Stimulated activated CD4-positive, alpha-beta T cell treated with anti-CD3 and anti-CD28 coated beads, Interleukin-2, amount 100 ng/mL, for 24 hours (primary cell): ENCODE measurements at places on chromosomes 6 and 20.

DNA sequence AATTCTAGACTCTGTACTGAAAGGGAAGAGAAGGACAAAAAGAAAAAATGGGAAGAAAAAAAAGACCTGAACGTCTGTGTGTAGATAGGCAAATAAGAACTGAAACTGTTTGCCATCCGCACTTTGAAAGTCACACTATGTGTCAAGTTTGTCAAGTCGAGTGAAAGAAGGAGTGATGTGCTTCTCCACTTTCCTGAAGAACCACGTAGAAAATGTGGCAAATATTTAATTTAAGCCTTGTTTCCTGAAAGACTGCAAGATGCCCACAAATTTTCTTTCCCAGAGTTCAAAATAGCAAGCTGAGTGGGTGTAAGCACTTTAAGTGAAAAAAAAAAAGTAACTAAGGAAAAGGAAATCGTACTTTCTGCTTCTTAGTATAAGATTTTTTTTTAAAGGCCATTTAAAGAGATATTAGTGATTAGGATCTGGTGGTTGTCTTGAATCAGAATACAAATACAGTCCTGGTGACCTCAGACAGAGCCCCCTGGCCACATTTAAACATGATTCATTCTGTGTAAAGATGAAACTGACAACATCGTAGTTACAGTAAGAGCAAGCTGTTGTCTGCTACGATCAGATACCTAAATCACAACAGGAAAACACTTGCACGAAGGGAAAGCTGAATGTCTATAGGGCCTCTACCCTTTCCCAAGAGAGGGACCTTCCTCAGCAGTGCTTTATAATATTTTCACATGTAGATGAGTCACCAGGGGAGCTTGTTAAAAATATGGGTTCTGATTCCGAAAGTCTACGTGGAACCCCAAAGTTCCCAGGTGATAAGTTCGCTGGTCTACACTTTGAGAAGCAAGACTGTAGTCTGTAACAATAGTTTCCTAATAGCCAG is 102.3 kb downstream of the HIVEP2 start:
- DNase-seq = peak; percentile 57

GRCh38 chr6:131250936-131251335 is 115.7 kb downstream of the AKAP7 start:
- no peak for DNase-seq

GRCh38 chr6:69868961-69869360 is 2.6 kb downstream of the COL19A1 start:
- DNase-seq = no peak

DNA sequence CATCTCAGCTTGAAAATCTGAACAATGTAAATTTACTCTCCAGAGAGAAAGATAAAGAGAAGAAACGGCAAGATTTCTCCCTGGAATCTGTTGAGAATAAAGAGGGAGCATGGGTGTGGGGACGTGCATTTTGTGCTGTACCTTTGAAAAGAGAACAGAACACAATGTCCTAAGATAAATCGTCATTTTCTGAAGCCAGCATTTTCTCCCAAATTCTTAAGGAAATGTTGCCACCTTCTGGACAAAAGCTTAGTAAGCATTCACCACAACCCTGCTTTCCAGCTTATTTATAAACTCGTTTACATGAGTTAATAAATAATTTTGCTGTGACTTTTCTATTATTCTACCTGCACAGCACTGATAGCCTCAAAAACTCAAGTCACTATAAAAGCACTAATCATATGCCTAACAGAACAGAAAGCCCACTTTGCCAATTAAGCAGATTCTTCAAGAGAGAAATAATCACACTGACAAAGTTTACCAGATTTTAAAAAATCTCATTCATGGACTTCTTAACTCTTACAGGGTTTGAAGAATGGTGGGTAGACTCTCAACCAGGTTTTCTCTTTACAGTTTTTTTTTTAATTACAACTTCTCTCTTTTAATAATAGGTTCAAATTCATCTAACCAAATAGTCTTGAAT is 155.8 kb downstream of the MBOAT1 start:
- no peak for DNase-seq

DNA sequence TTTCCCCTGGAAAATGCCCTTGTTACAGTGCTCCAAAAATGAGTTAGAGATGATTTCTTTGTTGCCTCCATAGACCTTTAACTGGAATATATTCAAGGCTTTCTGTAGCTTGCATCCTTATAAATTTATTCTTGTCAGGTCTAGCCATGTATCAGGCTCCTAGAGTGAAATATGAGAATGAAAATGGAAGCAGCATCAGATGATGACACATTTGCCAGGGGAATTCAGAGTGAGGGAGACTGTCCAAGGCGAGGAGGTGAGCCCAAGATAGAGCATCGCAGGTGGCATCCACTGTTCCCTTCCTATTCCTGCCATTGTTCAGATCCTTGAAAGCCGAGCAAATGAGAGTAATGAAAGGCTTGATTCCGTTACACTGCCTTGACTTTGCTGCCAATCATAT is 386.8 kb downstream of the SAMD5 start:
- no peak for DNase-seq

GRCh38 chr6:111551521-111552231 is 54.0 kb downstream of the TRAF3IP2 start:
- DNase-seq = no peak

GRCh38 chr6:139433631-139434419 is 59.4 kb upstream of the CITED2 start:
- no peak for DNase-seq

DNA sequence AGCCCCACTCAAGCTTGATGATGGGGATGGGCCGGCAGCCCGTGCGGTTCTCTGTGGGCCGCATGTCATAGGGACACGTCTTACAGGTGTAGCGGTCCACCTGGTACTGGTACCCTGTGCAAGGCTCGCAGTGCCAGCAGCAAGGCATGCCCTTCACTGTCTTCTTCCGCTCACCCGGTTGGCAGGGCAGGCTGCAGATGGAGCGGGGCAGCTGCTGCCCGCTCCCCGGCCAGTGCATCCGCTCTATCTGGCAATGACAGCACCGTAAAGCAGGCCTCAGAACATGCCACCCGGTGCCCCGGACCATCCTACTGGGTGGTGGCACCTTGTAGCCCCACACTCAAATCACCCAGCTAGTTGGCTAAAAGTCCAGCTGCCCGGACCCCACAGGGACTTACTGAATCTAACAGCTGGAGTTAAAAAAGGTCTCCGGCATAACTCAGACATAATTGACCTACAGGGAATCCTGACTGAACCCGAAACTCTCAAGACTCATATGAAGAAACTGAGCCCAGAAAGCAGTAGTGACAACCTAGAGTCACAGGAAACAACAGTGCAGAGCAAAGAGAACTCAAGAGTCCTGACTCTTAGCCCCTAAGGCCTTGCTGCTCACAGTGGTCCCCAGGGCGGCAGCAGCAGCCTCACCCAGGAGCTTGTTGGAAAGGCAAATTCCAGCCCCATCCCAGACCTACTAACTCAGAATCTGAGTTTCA is 109.4 kb downstream of the GRM4 start:
- DNase-seq = no peak

GRCh38 chr6:16437984-16438383 is 199.6 kb downstream of the GMPR start:
- peak; percentile 43 for DNase-seq

GRCh38 chr6:107736713-107737396 is 87.3 kb downstream of the SCML4 start:
- no peak for DNase-seq

GRCh38 chr20:48374991-48375595 is 452.7 kb downstream of the PREX1 start:
- no peak for DNase-seq

- no peak for DNase-seq
Measured at GRCh38 chr6:107684996-107685395, 139.1 kb downstream of the SCML4 start.

DNA sequence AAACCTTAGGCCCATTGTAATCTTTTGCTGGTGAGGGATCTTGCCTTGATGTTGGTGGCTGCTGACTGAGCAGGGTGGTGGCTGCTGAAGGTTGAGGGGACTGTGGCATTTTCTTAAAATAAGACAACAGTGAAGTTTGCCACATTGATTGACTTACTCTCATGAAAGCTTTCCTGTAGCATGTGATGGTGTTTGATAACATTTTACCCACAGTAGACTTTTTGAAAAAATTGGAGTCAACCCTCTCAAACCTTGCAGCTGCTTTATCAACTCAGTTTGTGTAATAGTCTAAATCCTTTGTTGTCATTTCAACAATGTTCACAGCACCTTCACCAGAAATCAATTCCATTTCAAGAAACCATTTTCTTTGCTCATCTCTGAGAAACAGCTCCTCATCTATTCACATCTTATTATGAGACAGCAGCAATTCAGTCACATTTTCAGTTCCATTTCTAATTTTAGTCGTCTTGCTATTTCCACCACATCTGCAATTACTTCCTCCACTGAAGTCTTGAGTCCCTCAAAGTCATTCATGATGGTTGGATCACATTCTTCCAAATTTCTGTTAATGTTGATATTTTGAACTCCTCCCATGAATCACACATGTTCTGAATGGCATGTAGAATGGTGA is 37.2 kb downstream of the CST9L start:
- DNase-seq = no peak

DNA sequence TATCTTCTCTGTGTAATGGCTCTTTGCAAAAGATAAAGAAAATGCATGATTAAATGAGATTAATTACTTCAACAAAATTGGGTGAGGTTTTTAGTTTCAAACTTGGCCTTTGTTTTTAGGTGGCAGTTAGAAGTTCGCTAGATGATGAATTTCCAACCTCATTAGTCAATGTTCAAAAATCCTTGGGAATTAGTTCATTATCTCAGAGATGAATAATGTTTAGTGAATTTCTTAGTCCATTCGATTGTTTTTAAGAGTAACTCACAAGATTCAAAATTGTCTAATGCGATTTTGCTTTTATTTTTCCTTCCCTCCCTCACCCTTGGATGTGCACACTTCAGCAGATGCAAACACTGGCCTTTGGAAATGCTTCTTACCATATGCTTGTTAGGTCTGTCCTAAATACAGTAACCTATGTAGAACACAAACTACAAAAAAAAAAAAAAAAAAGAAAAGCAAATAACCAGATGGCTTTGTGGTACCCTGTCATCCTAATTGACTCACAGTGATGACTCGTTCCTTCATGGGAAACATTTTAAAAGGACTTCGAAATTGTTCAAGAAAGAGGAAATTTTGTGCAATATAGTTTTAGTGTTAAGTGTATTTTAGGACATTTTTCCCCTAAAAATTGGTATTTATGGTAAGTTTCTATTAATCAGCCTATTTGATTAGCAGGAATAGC is 66.7 kb downstream of the FAM229B start:
- DNase-seq = no peak

- DNase-seq = no peak
Measured at GRCh38 chr6:46888031-46888430, 33.7 kb downstream of the ADGRF5 start.

- no peak for DNase-seq
Measured at GRCh38 chr6:38021029-38021428, 201.5 kb downstream of the ZFAND3 start.
